ENCODE measurements at places on chromosomes 3 and 15. TPM values are rescaled to one million over a fixed set of nuclear protein-coding genes. Genes with fewer than 3 reads are reported as not detected.

The ELL3 gene
- 3.6 TPM for total RNA-seq

The TP63 gene
- total RNA-seq, result 0.24 TPM

The PPP1R14D gene
- total RNA-seq, result not detected

The CD200 gene
- 22.5 TPM for total RNA-seq

The ABCF3 gene
- 76.7 TPM for total RNA-seq

The TRH gene
- not detected for total RNA-seq

The CELF6 gene
- 1.9 TPM for total RNA-seq

The CHAC1 gene
- 63.6 TPM for total RNA-seq

The SLC9C1 gene
- total RNA-seq, result 0.72 TPM

The CFAP20DC gene
- total RNA-seq, result 0.28 TPM

The ZNF662 gene
- total RNA-seq, result 3.3 TPM

The RPL32 gene
- total RNA-seq, result 803 TPM

Measured in omental fat pad (tissue), 4 donors.